ENCODE measurements at places on chromosomes 5 and 9. TPM values are rescaled to one million over a fixed set of nuclear protein-coding genes. Genes with fewer than 3 reads are reported as not detected.

DNA sequence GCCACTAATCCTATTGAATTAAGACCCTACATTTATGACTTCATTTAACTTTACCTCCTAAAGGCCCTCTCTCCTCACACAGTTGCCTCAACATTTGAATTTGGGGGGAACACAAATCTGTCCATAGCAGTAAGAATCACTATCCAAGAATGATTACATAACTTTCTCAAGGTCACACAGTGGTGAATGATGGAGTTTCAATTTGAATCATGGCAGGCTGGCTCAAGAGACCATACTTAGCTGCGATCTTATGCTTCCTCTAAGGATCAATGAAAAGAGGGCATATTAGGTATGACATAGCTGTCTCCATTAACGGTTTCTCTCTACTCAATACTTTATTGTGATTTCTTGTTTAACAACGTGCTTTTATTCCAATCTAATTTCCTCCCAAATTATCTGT lies 44.1 kb upstream of the PDE4D start:
- DNase-seq: no peak

DNA sequence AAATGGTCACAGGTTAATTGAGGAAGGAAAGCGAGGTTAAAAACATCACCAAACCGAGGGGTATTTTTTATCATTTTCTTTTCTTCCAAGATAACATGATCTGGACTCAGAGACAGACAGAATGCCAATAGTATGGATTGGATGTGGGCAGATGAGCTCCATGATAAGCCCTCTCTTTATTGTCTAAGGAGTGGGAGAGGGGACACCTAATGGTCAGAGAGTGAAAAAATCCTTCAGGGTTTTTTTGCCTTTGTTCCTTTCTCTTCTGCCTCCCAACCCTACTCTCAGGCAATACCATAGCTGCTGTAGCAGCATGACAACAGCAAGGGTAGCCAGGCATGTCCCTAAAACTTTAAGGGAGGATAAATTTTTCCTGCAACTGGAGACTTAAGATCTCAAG lies 94.7 kb downstream of the DIRAS2 start:
- no peak for DNase-seq

GRCh38 chr5:134450374-134450773 lies 38.7 kb upstream of the CDKN2AIPNL start:
- DNase-seq: no peak

- no peak for DNase-seq
These were observed 423.3 kb downstream of the TLE1 start for GRCh38 chr9:81266086-81266485.

DNA sequence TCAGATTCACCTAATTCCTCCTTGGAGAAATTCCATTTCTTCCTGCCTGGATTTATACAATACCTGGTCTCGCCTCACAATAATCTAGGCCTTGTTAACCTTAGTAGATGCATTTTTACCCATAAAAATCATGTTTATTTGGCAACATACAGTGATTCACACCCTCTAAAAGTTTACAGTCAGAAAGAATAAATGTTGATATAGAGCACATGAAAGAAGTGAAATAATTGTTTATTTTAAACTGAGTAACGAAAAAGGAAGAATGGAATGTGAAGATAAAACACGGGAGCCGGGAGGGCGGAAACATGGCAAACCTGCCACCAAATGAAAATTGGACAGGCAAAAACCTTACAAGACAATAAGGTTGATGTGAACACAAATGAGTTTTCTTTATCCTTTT lies 28.9 kb upstream of the KCNN2 start:
- no peak for DNase-seq

GRCh38 chr9:79256691-79257213 lies 315.0 kb upstream of the TLE4 start:
- DNase-seq: no peak

DNA sequence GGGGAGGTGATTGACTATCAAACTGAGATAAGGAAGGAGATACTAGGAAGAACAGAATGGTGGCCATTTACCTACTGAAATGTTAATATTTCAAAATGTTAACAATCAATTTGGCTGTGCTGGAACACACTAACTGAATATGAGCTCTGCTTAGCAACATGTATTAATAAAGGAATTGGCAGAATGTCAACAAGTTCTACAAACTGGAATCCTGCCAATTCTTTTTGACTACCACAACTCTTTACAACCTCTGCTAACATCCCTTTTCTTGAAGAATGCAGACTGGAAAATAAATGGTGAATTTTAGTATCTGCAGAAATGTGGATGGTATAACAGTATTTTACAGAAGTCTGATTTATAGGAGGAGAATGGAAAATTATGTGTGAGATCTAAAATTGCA lies 446.4 kb downstream of the ISL1 start:
- DNase-seq: no peak

DNA sequence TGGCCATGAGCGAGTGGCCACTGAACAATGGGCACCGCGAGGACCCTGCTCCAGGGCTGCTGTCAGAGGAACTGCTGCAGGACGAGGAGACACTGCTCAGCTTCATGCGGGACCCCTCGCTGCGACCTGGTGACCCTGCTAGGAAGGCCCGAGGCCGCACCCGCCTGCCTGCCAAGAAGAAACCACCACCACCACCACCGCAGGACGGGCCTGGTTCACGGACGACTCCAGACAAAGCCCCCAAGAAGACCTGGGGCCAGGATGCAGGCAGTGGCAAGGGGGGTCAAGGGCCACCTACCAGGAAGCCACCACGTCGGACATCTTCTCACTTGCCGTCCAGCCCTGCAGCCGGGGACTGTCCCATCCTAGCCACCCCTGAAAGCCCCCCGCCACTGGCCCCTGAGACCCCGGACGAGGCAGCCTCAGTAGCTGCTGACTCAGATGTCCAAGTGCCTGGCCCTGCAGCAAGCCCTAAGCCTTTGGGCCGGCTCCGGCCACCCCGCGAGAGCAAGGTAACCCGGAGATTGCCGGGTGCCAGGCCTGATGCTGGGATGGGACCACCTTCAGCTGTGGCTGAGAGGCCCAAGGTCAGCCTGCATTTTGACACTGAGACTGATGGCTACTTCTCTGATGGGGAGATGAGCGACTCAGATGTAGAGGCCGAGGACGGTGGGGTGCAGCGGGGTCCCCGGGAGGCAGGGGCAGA lies 53.3 kb downstream of the JADE2 start:
- no peak for DNase-seq

GRCh38 chr5:170532935-170533334 lies 29.1 kb downstream of the KCNIP1 start:
- no peak for DNase-seq

ENC1 gene
- 75.4 TPM for total RNA-seq

CCL21 gene
- 35.7 TPM for total RNA-seq
